Motor neuron (in vitro differentiated cells): ENCODE measurements at places on chromosomes 5 and 9. TPM values are rescaled to one million over a fixed set of nuclear protein-coding genes. Genes with fewer than 3 reads are reported as not detected.
A peak's percentile ranks its signal among the peaks of the same experiment; 100 is the strongest.

Gene OLFML2A
- 0.22 and 0.73 TPM in 2 replicates for total RNA-seq

DNA sequence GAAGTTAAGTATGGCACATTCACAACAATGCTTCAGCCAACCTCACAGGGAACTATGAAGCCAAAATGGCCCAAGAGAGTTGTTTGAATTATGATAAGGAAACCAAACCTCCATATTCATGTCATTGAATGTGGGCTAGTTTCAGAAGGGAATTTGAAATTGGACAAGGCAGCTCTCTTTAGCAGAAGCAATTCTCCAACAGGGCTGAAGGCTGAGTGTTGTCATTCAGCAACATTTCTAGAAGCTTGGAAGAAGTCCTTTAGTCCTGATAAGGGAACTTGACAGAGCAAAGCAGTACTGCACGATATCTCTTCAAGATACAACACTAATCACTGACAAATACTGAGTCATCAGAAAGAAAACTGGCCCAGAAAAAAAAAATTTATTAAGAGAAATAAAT, 115.4 kb downstream of the SLC25A46 start:
- ATAC-seq = no peak

DNA sequence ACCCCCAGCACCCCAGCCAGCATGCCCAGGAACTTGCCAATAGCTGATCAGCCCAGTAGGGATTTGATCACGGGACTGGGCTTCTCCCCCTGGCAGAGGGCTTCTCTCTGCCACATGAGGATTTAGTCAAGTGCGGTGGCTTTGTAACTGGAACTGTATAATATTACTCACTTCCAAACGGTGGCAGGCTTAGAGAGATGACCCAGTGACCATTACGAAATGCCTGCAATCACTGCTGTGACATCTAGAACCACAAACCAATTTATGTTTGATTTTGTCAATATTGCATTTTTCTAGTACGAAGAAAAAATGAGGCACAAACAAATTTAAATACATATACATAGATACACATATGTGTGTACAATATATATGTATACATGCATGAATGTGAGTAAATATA, 192.1 kb downstream of the ERCC6L2 start:
- no peak for ATAC-seq

- no peak for ATAC-seq
These were observed 392.4 kb upstream of the PDE4D start for GRCh38 chr5:60285910-60286309.

Gene IL7R
- 0.19 and 0.68 TPM in 2 replicates for total RNA-seq

- no peak for ATAC-seq
These were observed 1050.2 kb downstream of the CDH12 start for GRCh38 chr5:21802869-21803490.

GRCh38 chr5:57561231-57561842, 78.7 kb upstream of the ACTBL2 start:
- no peak for ATAC-seq

DNA sequence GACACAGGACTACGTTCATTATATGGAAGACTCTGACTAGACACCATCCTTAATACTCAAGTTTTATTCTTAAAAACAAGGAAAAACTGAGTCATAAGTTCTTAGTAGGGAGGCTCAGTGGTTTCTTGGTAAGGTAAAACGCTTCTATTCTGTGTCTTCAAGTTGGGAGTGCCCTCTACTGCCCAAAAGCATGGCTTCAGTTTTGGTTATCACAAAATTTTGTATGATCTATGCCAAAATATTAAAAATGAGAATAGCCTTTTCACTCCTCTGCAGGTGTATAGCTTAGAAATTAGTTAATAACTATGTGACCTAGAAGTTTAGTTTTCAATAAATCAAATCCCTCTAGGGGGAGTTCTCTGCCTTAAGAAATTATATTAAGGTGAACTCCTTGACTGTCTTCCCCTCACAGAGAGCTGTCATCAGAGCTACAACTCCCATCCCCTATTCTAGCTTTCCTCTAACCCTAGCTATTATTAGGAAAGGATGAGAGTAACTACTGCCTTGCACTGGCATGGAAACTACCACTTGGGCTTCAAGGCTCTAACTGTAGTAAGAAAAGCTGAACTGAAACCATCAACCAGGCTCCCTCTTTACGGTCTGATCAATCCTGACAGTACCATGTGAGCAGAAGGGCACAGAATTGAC, 189.7 kb downstream of the GNAQ start:
- no peak for ATAC-seq

GRCh38 chr5:10746711-10747110, 14.3 kb downstream of the DAP start:
- ATAC-seq = no peak

- ATAC-seq = no peak
These were observed 649.4 kb downstream of the CCDC171 start for GRCh38 chr9:16202221-16202620.

DNA sequence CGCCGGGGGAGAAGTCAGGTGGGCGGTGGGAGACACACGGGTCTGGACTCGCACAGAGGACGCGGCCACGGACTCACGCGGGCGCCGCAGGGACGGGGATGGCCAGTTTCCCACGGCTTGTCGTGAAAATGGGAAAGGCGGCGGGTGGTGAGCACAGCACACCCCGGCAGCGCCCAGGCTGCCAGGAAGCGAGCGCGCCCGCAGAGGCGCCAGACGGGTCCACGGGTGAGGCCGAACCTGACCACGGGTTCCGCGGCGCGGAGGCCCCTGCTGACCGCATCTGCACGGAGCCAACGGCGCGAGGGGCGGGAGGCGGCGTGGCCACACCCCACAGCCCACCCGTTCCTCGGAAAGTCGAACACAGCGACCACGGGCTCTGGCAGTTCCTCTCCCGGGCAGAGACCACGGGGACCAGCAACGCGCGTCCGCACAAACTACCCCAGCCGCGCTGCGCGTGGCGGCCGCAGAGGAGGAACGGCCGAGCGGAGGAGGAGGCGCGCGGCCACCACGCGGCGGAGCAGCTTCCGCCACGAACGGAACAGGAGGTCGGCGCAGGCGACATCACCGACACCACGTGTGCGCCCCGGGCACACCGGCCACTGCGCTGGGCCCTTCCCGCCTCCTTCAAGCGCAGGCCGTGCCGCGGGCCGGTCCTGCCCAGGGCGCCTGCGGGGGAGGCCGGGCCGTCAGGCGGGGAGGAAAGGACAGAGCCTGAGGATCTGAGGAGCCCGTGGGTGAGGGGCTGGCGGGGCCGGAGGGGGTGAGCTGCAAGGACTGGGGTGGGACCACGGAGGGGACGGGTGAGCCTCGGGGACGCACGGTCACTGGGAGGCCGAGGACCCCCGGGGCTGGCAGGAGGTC, 5.6 kb downstream of the EXD3 start:
- peak; percentile 50 for ATAC-seq

DNA sequence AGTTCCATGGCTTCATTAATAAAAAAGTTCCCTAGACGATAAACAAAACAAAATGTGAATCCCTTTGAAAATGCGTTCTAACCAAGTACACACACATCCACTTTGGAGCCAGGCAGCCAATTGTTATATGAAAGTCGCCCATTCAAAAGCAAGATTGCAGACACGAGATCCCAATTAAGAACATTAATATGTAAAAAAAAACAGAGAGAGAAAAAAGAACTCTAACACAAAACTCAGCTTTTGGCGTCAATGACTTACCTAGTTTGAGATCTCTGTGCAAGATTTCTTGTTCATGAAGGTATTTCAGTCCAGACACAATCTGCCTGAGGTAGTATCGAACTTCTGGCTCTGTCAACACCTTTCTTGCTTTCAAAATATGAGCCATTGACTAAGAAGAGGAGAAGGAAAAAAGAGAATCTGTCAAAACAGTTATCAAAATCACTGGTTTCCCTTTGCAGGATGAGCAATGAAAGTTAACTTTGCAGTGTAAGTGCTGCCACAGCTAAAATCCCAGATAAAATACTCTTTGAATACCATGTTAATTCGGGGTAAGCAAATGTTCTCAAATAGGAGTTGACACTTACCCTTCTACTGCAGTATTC, 1.6 kb downstream of the PLK2 start:
- no peak for ATAC-seq
